NCI-H2171 (cell line): ENCODE measurements at places on chromosomes 3 and 15.

DNA sequence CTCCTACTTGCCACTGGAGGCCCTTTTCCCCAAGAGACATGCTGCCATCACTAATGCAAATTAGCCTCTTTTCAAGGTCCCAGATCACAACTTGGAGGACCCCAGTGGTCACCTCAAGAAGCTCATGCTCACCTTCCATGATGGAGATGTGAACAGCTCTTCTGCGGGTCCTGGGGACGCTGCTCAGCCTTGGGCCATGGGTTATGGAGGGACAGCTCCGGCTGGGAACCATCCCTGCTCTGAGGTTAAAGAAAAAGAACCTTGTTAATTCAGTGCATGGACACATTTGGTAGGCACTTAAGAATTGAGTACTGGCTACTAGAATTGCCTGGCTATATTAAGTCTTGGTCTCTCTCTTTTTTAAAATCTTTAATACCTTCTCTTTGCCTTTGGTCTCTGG is 56.8 kb downstream of the WDR76 start:
- DNase-seq = no peak

DNA sequence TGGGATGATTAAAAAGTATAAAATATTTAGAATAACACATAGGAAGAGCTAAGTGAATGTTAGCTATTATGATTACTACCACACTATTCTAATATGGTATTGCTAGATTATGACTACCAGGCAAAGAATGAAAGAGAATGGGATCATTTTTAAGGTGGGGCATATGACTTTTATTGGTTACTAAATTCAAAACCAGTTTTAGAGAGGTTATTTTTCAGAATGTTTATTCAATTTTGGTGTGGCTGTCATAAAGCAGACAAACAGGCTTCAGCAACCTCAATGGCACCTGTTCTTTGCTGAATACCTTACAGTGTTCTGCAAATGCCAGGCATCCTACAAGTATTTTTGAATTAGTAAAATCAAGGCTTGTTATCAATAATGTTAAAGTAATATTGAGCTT is 12.8 kb downstream of the SPTSSB start:
- no peak for DNase-seq

DNA sequence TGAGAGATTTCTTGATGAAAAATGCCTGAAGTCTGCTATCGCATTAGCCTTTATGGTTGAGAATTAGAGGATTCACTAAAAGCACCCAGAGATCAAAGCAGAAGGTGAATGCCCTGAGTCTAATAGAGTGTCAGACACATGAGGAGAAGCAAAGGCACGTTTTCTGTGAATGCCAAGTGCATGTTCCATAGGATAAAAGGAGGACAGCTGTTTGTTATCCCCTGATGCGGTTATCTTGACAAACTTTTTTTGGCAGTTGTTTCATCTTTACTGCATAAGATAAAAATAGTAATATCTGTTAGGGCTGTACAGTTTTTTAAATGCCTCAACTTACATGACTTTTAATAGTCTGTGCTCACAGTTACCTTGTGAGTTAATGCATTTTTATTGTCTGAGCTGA is 65.3 kb upstream of the CD96 start:
- DNase-seq = no peak

- DNase-seq = no peak
Measured at GRCh38 chr15:100765467-100766241, 114.0 kb upstream of the ALDH1A3 start.

DNA sequence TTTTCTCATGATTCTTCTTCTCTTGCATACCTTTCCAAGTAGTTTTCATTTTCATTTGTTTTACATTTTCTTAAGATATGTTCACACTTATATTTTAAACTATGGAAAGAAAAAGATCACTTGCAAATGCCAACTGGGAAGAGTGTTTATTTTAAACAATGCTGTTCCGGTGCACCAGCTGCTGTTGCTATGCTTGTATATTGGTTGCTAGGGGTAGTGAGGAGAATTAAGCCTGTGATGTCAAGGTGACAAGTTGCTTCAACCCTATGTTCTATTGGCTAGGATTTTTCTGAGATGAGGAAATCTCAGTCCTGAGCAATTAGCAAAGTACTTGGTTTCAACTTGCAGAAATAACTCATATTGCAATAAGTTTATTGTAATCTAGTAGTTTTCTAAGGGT is 500.1 kb downstream of the MFSD1 start:
- DNase-seq = no peak

- DNase-seq = peak; percentile 55
Measured at GRCh38 chr3:158260392-158260791, 150.5 kb downstream of the RSRC1 start.

DNA sequence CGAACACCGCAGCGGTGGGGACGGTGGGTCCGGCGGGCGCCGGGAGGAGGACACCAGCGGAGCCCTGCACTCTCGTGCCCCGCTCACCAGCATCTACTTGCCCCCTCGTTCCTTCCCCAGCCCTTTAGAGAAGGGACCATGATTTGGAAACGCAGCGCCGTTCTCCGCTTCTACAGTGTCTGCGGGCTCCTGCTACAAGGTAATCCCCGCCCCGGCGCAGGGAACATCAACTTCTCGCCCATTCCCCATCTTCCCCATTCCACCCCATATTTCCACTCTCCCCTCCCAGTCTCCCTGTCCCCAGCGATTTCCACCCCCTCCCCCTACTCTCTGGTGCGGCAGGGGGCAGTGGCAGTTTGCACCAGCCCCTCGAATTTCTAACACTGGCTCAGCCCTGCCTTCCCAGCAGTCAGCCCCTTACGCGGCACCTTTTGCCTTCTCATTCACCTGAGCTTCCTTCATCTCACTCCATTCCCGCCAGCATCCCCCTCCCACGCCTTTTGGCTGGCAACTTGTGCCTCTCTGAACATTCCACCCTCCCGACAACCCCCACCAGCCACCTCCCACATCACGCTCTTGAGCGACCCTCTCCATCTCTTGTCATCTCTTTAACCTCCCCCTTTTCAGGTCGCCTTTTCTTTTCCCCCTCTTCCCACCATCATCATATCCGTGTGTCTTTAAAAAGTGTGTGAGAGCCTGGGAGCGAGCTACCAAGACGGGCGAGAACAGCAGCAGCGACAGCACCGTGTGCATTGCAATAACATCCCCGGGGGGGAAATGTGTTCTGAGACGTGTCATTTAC is 882 bp downstream of the CADM2 start:
- peak; percentile 31 for DNase-seq

DNA sequence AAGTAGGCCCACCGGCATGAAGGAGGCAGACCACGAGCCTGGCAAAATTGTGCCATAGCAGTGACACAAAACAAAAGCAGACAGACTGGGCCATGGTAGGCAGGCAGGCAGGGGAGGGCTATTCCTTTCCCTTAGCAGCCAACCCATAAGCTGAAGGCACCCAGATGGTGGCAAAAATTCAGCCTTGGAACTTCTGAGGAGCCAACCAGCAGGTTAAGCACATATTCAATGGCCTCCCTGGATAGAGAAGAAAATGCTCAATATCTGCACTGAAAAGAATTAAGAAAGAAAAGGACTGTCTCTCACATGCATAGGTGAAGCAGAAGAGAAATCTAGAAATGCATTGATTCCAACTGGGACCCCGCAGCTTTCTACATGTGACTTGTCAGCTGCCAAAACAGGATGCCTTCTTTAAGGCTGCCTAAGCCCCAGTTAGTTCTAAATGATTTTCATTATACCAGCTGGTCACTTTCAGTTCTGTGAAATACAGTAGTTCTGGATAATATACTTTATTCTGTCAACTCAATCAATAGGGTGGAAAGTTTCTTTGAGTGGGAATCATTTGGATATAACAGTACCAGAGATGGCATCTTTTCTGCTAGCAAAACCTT is 2.7 kb downstream of the PRICKLE2 start:
- DNase-seq = no peak

DNA sequence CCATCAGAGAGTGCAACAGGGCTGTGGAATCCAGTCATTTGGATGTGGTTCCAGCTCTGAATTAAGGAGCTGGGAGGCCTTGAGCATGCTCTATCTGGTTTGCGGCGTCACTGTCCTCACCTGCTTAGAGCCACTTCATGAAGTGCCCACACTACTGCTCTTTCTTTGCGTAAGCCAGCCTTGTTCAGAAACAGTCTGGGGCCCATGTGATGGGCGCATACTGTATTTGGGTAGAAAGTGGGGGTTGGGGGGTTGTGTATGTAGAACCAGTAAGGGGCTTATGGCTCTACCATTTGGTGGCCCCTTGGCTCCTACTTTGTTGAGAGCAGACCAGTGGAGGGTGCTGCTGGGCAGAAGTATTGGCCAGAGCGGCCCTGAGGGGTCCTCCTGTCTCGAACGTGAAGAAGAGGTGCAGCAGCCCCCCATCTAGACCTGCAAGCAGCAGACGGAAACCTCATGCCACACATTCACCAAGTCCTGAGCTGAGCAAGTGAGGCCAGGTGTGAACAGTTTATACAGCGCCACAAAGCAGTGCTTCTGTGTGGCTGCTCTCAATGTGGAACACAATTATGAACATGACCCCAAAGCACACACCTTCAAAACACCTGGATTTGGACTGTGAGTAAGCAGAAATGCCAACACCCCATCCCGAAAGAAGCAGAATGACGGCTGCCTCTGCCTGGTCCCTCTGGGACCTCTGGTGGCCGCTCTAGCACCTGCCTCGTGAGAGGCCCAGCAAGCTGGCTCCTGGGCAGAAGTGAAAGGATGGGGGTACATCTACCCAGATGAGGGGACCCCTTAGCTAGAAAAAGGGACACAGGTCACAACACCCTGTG is 26.6 kb downstream of the SRPRB start:
- DNase-seq = no peak

DNA sequence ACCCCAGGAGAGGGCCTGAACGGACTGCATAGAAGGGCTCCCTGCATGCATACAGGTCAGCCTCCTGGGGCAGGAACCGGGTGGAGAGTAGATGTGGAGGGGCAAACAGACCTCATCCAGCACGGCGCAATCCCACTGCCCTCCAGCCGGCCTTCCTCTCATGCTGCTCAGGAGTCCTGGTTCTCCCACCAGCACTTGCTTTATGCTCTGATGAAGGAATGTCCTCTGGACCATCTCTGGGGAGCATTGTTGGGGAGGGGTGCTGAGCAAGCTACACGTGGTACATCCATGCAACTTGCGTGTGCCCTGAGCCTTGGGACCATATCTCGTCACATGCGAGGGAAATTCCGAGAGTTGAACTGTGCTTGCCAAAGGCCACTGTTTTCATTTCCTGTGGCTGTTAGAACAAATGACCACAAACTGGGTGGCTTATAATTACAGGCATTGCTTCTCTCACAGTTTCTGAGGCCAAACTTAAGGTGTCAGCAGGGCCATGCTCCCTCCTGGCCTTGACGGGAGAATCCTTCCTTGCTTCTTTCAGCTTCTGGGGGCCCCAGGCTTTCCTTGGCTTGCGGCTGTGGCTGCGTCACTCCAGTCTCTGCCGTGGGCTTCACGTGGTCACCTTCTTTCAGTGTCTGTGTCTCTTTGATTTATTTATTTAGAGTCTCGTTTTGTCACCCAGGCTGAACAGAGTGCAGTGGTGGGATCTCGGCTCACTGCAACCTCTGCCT is 12.2 kb downstream of the SELENOS start:
- no peak for DNase-seq

GRCh38 chr15:41925086-41925608 is 31.3 kb upstream of the SPTBN5 start:
- DNase-seq = no peak

DNA sequence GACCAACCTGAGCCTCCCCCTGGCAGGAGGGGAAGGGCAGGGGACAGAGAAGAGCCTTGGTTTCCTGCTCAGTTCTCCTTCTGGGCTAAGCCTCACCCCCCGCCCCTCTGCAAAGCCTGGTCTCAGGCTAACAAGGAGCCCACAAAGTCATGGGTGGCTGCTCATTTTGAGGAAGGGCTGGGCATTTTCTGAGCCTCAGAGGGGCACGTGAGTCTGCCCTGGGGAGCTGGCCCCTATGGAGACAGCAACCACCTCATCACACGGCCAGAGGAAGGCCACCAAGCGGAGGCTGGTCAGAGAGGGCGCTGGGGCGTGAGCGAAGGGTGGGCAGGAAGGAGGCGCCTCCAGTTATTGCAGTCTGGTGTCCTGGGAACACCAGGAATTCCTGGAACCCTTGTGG is 18.7 kb downstream of the ABTB1 start:
- no peak for DNase-seq

DNA sequence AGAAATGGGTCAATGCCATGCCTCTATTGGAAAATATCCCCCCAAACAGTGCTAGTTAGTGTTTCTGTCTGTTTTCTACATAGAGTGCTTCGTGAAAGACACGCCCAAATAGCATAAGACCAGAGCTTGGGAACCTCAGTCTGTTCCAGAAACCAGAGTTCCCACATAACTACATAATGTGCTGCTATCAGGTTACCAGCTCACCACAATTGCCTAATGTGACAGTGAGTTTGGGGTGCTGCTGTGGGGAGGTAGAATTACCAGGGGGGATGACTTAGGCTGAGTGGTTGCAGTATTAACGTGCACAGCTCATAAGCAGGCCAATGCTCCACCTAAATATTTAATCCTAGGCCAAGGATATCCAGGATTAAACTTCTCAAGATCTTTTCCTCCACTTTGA is 39.2 kb downstream of the DUT start:
- peak; percentile 51 for DNase-seq

DNA sequence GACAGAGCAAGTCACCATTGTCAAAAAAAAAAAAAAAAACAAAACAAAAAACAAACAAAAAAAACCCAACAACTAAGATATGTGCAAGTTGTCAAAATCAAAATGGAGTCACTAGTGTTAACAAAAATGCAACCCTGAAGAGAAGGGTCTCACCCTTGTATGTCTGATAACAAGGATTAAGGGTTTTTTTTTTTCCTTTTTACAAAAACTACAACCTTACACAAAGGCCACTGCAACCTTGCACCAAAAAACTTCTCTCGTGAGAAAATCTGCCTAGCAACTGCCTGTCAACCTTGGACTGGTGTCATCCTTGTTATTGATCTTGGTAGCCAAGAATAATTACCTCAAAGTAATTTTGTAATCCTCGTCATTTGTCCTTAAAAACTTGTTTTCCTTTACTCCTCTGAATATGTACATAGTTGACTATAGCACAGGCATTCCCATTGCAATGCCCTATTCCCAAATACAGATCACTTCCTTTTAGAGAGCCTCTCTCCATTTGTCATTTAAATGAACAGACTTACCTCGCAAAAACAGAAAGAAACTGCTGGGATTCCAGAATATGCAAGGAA is 24.0 kb downstream of the TFRC start:
- DNase-seq = no peak

- DNase-seq = no peak
Measured at GRCh38 chr3:120908030-120908794, at the start of gene STXBP5L. Gene STXBP5L (plus strand): TSS chr3:120908205. CDS start chr3:120909579, 1,374 bp downstream.

DNA sequence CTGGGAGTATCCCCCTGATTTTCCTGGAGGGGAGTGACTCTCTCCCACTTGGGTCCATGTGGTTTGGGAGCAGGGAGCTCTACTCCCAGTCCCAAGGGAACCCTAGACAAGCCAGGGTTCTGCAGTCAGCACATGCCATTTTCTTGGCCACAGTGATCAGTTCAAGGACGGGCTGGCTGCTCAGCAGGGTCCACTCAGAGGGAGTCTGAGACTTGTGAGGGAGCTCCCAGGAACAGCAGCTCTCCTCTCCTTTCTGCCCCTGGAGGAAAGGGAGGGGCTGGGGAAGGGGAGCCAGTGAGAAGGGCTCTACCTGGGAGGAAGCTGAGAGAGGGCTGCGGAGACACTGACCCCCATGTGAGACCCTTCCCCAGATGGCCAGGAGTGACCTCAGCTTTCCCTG is 29.1 kb upstream of the LMCD1 start:
- no peak for DNase-seq
